AG04449 (cell line): ENCODE measurements at places on chromosomes 12 and 14.

- DNase-seq = no peak
Observed at GRCh38 chr12:65657635-65658034, 166.6 kb upstream of the HMGA2 start.

DNA sequence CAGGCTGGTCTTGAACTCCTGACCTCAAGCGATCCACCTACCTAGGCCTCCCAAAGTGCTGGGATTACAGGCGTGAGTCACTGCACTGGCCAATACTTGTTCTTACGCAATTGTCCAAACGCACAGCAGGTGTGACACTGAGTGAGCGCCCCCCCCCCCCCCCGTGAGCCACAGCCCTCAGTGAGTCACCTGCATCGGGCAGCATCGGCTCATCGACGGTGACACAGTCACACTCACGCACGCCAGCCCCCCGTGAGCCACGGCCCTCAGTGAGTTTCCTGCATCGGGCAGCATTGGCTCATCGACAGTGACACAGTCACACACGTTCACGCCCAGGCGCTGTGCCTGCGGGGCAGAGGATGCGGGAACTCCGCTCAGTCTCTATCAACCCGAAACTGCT, 42.5 kb downstream of the GALNT9 start:
- DNase-seq = no peak

- DNase-seq = no peak
Observed at GRCh38 chr14:66111891-66112290, 374.3 kb upstream of the CCDC196 start.

DNA sequence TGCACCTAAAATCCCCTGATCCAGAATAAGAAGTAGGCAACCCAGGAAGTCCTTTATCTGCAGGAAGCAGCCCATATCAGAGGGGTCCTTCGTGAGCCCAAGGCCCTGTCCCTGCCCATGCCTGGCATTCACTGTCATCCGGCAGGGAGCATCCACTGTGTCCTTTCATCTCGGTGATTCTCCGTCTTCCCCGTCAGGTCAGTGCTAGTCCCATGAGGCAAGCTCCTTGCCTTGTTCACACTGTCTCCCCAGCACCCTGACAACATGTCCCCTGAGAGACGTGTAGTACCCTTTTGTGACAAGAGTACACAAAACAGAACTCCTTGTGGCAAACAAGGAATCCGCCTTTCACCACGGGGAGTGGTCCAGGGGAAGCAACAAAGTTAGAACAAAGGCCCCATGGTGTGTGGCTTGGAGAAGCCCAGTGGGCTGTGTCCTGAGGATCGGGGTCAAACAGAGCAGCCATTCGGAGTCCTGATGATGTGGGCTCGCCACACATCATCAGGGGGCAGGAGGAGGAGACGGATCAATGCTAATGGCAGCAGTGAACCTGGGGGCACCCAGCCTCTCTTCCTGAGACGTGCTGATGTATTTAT, 112.1 kb downstream of the DICER1 start:
- no peak for DNase-seq

DNA sequence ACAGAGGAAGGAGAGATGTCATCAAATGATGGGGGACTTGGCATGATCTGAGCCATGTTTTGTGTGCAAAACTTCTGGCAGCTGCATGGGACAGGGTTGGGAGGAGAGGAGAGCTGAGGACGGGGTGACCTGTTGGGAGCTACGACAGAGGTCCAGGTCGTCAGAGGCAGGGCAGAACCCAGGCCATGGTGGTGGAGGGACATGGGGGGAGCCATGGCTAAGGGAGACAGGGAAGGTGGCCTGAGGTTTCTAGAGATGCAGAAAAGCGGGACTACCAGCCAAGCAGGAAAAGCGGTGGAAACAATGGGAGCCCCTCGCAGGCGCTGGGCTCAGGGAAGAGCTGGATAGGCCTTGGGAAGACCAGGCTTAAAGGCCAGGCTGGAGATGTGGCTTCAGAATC, 88.3 kb downstream of the DICER1 start:
- no peak for DNase-seq

DNA sequence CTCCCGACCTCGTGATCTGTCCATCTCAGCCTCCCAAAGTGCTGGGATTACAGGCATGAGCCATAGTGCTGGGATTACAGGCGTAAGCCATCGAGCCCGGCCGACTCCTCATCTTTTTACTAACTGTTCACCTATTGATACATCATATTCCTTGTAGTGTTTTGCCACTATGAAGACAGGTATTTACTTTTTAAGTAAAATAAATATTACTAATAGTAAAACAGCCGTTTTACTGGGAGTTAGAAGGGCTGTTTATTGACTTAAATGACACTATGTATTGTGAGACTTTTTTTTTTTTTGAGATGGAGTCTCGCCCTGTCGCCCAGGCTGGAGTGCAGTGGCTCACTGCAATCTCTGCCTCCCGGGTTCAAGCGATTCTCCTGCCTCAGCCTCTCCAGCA, 51.5 kb downstream of the DIP2B start:
- DNase-seq = no peak

DNA sequence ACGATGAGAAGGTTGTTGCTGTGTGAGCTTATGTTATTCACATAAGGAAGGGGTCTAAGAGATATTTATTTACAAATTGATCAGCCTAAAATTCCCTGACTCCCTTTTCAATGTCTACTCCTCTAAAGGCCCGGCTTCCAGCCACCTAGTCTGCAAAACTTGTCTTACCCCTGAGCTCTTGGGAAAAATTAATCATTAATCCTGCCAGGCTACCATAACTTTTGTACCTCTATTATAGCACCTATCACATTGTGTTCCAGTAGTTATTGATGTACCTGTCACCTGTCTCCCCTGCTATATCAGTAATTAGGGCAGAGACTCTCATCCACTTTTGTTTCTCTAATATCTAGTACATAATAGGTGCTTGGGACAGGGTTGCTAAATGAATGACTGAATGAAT, 29.3 kb upstream of the FRS2 start:
- no peak for DNase-seq

- no peak for DNase-seq
Observed at GRCh38 chr14:21057803-21058675, at the start of gene RNASE8. TSS of gene RNASE8 (plus strand) at chr14:21057822. CDS start at chr14:21057893, 71 bp downstream.

DNA sequence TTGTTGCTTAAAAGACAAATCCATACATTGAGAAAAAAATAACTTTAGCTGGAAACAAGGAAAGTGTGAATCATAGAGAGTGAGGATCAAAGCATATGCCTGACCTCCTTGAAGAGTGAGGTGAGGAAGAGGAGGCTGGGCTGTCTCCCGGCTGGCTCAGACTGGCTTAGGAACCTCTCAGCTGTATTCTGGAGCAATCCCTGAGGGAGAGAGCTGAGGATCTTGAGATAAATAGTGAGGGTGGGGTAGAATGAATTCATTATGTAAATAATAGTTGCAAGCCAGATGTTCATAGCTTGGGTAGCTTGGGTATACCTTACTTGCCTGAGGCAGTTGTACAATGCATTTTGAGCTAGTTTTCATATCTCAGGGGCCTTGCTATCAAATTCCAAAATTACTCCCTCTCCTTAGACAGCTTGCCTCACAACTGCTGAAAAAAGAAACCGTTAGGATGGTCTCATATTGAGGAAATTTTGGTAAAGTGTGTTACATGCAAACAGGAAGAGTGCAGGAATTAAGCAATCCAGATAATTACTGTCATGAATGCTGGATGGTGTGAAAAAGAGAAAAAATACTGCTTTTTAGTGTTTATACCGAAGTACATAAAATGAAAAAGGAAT, 30.5 kb upstream of the SLC15A5 start:
- no peak for DNase-seq

- no peak for DNase-seq
Observed at GRCh38 chr12:94267921-94268471, 119.6 kb downstream of the PLXNC1 start.

DNA sequence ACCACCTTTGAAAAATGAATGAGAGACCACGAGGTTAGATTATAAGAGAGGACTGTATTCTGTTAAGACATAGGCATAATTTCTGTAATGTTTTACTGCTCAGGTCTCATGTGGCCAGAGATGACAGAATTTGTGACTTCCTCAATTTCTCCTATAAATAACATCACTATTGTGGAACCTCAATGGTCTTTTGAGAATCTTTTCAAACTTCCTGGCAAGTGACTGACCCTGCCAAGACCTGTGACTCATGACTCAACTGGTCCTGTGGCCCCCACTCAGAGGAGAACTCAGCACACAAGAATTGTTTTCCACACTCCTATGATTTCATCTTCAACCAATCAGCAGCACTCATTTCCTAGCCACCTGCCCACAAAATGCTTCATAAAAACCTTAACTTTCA, 508.2 kb upstream of the ATP2B1 start:
- DNase-seq = no peak

GRCh38 chr12:12892681-12893141, 1.3 kb downstream of the GPRC5A start:
- no peak for DNase-seq

DNA sequence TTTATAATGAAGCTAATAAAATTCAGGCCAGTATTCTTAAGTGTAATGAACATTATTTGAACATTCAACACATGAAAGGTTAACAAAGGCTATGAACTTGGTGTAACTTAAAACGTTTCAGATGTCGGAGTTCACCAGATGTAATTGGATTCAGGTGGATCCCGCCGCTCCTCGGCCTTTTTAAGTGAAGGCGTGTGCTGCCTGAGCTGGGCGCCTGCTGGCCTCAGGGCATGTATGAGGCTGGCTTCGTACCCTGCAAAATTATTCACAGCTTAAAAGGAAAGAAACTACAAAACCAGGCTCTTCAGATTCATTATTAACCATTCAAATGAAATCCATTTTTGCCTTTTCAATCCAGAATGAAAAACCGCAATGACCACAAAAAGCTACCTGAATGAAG, 69.9 kb downstream of the WIF1 start:
- no peak for DNase-seq

GRCh38 chr14:102931580-102932285, 9.3 kb downstream of the AMN start:
- DNase-seq = no peak

- no peak for DNase-seq
Observed at GRCh38 chr14:26934151-26934550, 336.3 kb upstream of the NOVA1 start.

DNA sequence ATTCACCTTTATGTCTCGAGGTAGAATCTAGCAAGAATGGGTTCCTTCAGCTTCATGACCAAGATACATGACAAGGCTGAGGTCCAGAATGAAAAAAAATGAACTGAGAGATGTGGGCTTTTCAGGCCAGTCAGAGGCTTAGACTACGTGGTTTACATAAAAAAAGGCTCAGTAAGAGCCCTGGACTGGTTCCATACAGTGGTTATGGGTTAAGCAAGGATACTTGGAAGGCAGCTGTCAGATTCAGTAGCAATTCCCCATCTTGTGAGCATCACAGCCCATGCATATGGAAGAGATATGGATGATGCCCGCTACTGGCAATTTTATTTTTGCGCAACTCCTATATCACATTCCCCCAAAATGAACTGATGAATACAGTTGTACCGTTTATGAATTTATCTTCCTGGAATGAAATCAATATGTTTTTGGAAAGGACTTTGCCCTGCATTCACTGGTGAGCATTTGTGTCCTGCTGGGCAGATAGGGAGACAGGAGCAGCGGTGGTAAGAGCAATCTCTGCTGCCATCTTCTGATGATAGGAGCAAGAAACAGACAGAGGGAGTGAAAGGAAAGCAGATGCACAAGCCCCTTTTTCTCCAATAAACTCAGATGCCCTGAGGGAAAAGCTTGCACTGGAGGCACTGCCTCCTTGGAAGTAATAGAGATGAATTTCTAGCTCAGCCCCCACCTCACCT, 280.4 kb downstream of the GALC start:
- DNase-seq = no peak

DNA sequence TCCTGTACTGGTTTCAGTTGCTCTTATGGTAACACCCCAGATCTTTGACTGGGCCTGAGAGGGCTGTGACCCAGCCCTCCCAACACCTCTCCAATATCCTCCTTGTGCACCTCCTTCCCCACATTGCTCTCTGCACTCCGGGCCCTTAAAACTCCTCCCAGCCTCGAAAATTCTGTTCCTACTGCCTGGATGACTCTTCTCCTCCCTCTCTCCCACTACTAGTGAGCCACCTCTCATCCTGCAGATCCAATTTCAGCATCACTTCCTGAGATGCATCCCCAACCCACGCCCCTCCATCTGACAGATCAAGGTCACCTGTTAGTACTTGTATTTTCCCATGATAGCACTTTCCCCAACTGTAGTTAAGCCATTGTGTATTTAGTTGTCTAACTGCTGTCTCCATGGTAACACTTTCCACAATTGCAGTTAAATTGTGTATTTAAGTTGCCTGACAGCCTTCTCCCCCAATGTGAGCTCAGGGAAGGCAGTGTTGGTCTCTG, 11.5 kb upstream of the NT5DC3 start:
- no peak for DNase-seq

GRCh38 chr14:34119107-34119858, 168.4 kb upstream of the EGLN3 start:
- DNase-seq = no peak

DNA sequence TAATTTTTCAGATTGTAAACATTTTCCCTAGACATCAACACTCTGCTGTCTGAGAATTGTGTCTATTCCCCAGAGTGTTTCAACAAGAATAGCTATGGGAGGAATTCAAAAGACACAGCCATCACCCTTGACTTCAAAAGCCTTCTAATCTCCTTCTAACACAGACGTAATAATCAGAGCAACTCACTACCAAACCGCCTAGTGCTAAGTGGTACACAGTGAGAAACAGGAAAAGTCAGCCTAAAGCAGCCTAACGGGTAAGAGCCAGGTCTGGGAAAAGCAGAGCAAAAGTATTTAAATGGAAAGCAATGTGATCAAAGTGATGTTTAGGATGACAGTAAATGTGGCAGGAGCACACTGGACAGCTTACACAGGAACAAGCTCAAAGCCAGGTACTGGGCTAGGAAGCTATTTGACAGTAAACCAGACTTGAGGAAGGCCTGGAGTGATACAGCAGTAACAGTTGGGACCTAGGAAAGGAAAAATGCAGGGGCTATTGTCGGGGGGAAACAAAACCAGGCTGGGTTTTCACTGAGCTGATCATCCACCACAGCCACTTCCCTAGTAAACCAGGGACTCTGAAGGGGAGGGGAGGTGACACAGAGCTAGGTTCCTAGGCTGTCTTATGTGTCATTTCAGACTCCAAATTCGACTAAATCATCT, 29.4 kb downstream of the CORO1C start:
- no peak for DNase-seq

GRCh38 chr12:22018860-22019259, 27.2 kb upstream of the CMAS start:
- no peak for DNase-seq

DNA sequence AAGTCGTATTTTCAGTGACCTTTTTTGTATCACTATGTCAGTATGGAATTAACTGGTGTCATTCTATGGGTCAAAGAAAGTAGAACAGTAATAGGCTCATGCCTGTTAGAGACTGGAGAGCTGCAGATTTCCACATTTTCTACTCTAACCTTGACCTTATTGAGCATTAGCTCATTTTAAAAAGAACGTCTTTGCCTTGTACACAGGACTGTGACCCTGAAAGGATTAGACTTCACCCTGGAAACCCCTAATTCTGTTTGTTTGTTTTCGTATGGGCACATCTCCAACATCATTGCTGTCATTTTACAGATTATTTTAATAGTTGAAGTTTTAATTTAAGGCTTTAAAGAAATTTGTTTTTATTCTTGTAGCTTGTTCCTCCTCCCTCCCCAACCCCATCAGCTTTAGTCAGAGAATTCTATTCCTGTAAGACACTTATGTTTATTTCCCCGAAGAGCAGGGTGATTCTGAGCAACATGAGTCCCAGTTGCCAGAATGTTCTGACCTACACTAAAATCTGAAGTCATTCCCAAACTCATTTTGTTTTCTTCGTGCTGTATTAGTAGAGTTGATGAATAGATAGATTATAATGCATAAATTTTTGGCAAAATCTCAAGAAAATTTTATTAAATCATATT, 451.3 kb downstream of the FOXG1 start:
- DNase-seq = no peak
